ENCODE measurements at places on chromosomes 7 and 10.
A peak's percentile ranks its signal among the peaks of the same experiment; 100 is the strongest.

GRCh38 chr10:26475386-26475785 lies 37.2 kb downstream of the APBB1IP start:
- DNase-seq: peak; percentile 39

DNA sequence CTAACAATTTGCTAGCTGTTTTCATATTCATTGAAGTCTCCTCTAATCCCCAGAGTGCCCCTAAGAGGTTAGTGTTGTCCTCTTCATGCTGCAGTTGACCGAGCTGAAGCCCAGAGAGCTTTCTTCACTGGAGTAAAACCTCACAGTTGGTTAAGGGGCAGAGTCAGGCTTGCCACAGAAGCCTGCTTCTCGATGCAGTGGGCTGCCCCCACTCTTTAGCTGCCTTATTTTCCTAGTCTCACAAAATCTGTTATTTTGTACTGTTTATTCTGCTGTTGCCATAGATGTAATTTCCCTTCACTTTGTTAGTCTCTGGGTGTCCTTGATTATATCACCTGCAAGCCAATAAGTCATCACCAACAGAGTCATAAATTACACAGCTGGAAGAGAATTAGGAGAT lies 56.3 kb upstream of the ZPBP start:
- peak; percentile 35 for DNase-seq

GRCh38 chr10:48934672-48935501 lies 4.8 kb downstream of the LRRC18 start:
- no peak for DNase-seq

- no peak for DNase-seq
Observed at GRCh38 chr7:147298611-147299043, 1182.0 kb downstream of the CNTNAP2 start.

DNA sequence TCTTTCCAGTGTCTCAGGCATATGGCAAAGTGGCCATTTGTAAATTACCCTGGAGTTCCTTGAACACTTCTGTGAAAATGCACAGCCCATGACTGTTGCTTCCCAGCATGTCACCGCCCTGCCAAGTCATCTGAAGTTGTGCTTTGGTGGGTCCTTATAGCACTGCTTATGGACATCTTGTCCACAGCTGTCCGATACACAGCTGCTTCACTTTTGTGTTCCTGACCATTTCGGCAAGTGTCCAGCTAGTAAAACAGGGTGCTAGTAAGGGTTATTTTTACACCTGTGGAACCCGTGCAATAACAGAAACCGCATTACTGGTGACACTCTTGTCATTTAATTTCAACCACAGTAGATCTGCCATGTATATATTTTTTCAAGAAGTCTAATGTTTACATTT lies 29.7 kb downstream of the PIP4K2A start:
- DNase-seq: no peak

GRCh38 chr10:89699581-89700064 lies 1.8 kb upstream of the KIF20B start:
- no peak for DNase-seq

GRCh38 chr7:4468320-4469102 lies 213.6 kb upstream of the FOXK1 start:
- no peak for DNase-seq
